ENCODE measurements at places on chromosomes 4 and X.

DNA sequence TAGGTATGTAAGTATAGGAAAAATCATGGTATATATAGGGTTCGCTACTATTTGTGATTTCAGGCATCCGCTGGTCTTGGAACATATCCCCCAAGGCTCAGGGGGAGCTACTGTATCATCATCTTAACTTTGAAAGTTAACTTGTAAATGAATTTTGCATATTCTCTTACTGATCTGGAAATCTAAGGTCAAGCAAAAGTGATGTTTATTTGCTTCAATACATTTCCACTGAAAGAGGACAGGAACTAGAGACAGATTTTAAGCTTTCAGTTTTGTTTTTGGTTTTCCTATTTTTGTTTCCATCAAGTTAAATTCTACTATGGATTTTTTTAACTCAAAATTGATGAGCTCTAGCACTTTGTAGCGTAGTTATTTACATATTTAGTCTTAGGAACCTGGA lies 56.2 kb downstream of the NAF1 start:
- no peak for DNase-seq

- DNase-seq: no peak
These were observed 1.0 kb downstream of the GAB3 start for GRCh38 chrX:154749856-154750255.

DNA sequence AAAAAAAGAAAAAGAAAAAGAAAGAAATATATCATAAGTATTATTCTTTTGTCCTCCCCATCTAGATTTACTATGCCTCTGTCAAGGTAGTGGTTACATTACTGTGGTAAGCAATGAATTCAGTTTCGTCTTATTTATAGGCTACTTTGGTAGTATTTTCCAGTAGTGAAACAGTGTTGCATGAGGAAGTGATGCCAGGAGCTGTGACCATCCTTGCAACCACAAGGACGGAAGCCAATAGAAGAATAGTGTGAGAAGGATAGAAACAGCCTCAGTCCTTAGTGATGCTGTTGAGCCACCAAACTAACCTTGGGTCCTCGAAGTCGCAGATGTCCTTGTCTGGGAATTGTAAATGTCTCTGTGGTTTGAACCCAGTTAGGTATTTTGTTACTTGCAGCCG lies 328.5 kb downstream of the PPP3CA start:
- no peak for DNase-seq

DNA sequence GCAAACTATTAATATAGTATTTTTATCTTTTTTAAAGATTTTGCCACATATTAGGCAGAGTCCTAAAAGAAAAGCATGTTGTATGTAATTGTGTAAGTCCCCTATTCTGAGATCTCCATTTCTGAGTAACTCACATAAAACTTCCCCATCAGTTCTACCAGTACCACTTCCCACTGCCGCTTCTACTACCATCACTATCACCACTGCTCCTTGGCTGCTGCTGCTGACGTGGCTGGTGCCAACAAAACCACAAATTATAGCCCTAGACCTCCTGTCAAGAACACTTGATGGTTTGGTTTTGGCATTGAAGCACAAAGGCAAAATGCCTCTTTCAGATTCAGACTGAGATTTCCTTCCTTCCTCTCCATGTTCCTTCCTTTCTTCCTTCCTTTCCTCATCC lies 106.4 kb downstream of the MMRN1 start:
- DNase-seq: no peak

- no peak for DNase-seq
These were observed 36.5 kb downstream of the TBL1X start for GRCh38 chrX:9501362-9501761.

DNA sequence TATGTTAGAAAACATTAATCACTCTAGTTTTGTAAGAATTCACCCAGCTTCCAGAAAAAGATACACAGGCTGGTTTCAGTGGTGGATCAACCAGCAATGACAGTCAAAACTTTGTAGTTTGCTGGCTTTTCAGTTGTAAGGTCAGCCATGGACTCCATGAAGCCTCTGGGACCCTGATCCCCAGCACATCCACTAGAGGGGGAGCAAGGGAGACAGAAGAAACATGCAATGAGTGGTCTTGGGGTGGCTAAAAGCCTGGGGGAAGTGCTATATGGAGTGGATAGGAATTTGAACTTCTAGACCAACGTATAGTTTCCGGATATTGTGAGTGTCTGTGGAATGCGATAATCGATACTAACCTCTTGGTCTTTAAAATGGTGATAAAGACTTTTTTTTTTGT lies 72.7 kb downstream of the AFF2 start:
- no peak for DNase-seq

DNA sequence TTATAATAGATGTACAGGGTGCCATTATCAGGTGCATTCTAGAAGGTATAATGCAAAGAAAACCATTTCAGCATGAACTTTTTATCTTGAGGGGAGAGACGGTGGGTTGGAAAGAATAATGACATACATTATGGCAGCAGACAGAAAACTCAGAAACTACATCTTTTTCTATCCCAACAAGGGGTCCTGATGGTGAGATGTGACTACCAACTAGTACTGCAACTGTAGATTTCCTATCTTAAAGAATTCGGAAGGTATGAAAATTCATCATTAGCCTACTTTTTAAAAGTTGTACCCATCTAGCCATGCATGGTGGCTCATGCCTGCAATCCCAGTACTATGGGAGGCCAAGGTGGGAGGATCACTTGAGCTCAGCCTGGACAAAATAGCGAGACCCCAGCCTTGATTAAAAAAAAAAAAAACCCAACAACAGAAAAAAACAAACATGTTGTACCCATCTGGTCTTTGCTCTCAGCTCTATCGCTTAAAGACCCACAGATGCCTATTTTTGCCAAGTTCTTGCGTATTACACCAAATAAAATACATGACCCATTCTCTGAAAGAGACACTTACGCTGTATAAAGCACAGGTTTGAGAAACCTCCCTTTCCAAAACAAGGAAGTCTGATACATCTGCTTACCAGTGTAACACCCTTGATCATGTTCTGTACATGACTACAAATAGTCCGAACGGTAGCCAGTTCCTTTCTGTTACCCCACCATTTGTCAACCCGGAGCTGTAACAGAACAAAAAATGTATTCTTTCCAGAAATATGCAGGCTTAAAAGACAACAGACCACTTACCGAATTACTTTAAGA lies 1.6 kb downstream of the RPL9 start:
- no peak for DNase-seq

DNA sequence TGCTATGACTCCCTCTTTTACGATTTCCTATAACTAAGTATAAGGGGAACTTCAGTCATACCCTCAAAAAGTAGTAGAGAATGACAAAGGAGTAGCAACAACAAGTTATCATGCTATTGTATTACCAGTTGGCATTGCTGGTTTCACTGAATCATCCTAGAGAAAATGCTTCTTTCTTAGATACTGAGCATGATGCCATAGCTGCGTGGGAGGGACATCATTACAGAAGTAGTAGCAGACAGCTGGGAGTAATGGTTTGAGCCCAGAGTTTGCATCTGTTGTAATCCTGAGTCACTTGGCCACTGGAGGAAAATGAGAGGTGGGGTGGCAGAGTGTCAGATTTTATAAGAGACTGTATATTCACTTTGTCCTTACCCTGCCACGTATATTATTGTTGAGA lies 38.6 kb downstream of the MTMR1 start:
- DNase-seq: peak; percentile 88

DNA sequence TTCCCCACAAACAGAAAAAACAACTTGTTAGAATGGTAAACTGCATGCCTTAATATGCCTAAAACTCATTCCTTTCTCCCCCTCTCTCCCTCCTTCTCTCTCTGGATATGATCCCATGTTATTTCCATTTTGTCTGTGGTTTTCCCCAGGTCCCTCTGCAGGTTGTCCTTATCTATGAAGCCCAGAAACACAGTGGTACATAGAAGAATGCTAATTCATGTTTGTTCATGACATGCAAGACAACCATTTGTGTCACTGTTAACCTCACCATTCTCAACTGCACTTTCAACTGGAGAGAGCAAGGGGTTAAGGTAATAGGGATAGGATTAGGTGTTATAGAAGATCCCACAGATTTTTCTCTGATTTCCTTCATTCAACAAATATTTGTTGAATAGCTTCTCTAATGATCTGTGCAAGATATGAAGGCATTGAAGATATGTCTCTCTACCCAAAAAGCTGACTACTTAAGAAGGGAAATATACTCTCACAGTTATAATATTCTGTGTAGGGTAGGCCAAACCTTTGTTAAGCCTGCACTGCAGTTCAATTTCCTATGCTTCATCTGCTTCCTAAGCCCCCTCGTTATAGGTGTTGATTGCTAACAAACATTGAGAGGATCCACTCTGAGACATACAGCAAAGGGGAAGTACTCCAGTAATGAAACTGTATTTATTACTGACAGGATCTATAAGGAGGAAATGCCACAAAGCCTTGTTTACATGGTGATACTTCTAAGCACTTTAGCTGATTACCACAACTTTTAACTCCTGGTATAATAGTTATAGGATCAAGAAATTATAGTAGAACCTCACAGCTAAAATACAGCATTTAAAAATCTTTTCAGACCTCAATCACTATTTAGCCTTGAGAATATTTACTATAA lies 96.1 kb downstream of the FRYL start:
- DNase-seq: no peak

DNA sequence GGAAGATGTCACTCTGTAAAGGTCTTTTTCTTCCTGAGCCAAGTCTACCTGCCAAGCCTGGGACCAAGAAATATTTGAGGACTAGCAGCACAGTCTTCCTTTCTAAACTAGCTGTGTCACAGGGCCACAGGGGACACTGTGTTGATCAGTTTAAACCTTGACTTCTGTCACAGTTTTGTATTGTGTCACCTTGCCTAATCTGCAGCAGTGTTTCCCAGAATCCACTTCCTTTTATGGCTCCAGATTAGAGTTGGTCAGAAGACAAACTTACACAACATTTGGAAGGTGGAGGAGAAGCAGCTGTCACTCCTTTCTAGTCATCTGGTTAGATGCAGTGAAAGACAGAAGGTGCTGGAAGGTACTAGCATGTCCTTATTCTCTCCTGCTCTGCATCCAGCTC lies 143.1 kb upstream of the BCOR start:
- DNase-seq: no peak

DNA sequence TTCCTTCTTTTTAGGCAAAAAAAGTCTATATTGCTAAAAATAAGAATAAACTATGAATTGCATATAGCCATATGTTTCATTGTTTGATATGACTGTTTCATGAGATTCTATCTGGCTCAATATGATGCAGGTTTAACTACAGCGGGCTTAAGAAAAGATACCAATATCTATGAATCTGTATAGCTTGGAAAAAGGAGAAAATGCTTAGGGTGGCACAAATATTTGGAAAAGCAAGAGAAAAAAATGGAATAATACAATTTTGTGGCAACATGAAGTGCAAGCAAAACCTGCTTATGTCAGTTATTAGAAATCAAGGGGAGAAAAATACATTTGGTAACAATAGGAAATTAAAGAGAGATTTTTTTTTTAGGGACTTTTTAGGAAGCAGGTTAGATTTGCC lies 48.3 kb upstream of the NFKB1 start:
- no peak for DNase-seq

GRCh38 chr4:124997991-124998390 lies 285.5 kb upstream of the ANKRD50 start:
- DNase-seq: no peak

GRCh38 chrX:47564438-47565085 lies 3.6 kb downstream of the ARAF start:
- DNase-seq: no peak

DNA sequence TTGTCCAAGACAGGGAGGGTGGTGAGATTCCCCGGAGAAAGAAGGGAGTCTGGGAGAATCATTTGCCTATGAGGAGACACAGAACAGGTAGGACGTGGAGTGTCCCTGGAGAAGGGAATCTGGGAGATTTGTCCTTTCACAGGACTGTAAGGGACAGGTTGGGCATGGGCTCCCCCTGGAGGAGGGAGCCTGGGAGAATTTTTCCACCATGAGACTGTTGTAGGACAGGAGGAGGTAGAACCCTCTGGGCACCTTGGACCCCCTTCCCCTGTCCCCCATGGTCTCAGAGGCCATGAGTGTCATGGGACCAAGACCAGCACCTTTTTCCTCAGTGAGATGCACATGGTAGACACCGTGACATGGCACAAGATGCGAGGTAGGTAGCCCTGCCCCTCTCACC lies 2.8 kb downstream of the PORCN start:
- peak; percentile 29 for DNase-seq

DNA sequence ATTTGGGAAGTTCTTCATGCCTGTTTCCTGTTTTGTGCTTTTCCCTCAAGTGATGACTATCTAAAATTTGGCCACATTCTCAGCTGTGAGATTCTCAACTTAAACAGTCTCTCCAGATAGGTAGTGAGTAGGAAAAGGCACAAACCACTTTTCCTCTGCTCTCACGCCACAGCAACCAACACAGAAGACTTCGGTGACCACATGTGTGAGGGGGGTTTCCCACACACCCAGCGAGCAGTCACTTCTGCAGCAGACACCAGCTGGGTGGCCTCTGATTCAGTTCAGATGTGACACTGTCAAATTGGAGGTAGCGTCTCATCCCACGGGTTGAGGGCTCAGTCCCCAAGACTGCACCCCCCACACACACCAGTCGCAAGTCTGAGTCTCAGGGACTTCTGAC lies 25.1 kb upstream of the CLDN34 start:
- no peak for DNase-seq

DNA sequence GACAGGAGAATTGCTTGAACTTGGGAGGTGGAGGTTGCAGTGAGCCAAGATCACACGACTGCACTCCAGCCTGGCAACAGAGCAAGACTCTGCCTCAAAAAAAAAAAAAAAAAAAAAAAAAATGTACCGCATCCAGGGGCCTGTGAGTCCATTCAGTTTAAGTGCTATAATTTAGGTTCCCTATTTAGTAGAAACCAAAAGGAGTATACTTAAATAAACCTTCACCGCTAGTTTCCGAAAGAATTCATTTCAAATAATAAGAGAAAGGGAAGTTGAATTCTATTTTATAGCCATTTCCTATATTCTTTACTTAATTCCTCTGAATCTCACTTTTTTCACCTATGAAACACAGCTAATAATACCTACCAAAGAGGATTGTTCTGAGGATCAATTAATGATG lies 20.8 kb upstream of the LRBA start:
- DNase-seq: no peak

- DNase-seq: no peak
These were observed 4.9 kb downstream of the ELF2 start for GRCh38 chr4:139171876-139172691.

DNA sequence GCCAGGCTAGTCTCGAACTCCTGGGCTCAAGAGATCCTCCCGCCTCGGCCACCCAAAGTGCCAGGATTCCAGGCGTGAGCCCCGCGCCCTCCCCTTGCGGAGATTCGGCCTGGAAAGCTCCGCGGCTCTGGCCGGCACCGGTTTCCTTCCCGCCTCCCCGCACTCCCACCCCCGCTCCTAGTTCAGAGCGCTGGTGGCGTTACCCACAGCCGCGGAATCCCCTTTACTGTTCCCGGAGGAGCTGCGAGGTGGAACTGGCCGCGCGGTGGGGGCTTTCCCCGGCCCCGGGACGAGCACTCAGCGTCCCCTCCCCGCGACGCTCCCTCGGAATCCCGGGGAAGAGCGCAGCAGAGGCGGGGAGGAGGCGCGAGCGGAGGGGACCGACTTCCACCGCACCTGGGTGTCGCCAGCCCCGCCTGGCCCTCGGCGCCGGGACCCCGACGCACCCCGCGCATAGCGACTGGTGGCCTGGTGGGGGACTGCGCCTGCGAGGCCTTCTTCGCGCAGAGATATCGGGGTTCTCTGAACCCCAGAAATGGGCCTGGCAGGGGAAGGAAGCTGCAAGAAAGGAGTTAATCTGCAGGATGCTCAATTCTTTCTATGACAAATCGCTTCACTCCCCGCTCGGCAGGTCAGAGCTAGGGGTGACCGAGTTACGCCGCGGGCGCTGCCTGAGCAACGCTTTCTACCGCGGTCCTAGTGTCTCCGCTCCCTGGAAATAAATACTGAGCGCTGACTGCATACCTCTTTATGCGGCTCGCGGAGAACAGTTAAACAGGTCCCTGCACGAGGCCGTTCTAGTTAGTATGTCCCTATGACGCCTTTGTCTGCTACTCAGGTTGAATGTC lies 14.6 kb upstream of the SLC25A4 start:
- DNase-seq: peak; percentile 30

All from AG08395 (cell line).